CD4-positive, alpha-beta T cell (primary cell): ENCODE measurements at places on chromosomes 13 and 19. TPM values are rescaled to one million over a fixed set of nuclear protein-coding genes. Genes with fewer than 3 reads are reported as not detected.
A peak's percentile ranks its signal among the peaks of the same experiment; 100 is the strongest.

DNA sequence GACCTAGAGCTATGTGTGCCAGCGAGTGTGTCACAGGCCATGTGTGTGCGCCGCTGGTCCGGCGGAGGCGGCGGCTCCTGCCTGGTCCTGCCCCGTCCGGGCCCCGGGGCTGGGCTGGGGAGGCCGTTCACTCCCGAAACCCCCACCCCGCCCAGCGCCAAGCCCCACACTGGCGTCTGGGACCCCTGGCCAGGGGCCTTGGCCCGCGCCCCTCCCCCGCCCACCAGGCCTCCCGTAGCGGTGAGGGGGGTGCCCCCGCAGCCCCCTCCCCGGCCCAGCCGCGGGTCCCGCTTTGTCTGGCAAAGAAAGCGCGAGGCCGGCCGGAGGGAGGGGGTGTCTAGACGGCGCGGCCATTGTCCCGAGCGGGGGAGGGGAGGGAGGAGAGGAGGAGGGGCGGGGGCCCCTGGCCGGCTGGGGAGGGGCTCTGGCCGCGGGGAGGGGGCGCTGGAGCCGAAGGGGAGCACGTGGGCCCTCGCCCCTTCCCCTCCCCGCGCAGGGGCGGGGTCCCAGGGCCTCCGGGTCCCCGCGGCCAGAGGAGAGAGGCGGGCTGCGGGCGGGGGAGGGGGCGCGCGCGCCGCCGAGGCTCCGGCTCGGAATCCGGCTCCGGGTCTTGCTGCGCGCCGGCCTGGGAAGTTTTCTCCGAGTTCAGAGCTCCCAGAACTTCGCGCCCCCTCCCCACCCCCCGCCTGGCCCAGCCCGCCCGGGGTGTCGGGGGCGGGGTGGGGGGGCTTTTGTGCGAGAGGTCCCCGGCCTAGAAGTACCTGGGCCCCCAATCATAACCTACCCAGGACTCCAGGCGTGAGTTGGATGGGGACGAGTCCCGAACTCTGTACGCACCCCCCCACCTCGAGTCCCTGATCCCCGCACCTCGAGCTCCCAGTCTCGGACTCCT lies 888 bp downstream of the NOTCH3 start:
- no peak for DNase-seq
- peaks cover 17% of the 10 kb centered on the region for H3K4me1 ChIP-seq
- peak overlapping the region; percentile 29 for H3K4me3 ChIP-seq
- H3K27me3 ChIP-seq: peaks cover 47% of the 10 kb centered on the region

GRCh38 chr19:58059003-58059670 lies at the start of gene ZNF135:
TSS of gene ZNF135 (plus strand) at chr19:58059282. CDS start at chr19:58060003, 721 bp downstream.
- peaks cover 18% of the 10 kb centered on the region for H3K27me3 ChIP-seq
- DNase-seq: peak; percentile 64
- peak within 1 kb of the TSS; percentile 42 for H3K4me3 ChIP-seq

DNA sequence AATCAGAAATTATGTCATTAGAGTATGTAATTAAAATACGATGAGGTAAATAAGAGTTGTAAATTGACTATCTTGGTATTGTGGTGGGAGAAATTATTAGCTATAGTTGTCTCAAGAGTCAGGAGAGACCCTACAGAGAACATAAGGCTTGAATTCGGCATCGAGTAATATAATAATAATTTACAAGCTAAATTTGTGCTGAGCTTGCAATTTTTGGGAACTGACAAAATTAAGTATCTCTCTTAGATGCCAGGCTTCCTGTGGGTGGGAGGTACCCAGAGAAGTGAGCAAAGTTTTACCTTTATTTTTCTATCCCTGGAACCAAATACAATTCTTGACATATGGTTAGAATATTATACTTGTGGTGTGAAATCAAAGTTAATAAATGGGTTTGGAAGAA lies 1637.0 kb downstream of the EFNB2 start:
- no peak for DNase-seq
- no peak overlapping the region for H3K27ac ChIP-seq
- no peaks in the 10 kb centered on the region for H3K4me1 ChIP-seq
- no peaks in the 10 kb centered on the region for H3K27me3 ChIP-seq

DNA sequence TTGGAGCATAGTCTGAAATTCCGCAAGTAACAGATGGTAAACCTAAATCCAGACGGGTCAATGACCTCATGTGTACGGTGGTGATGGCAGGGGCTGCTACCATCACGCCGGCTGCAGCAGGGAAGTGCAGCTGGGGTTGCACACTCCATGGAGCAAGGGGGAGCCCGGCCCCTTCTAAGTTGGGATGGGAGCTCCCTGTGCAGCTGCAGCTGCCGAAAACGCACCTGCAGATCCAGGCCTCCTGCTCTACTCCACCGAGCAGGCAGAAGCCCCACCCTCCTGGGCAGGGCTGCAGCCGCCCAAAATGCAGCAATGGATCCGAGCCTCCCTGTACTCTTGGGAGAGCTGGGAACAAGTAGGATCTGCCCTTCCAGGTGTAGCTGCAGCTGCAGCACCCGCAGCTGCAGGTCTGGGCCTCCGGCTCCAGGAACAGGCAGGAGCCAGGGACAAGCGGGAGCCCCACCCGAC lies 25.5 kb downstream of the KBTBD6 start:
- no peaks in the 10 kb centered on the region for H3K36me3 ChIP-seq
- DNase-seq: no peak
- no peak overlapping the region for H3K4me3 ChIP-seq
- H3K27me3 ChIP-seq: no peaks in the 10 kb centered on the region
- no peaks in the 10 kb centered on the region for H3K4me1 ChIP-seq

- no peaks in the 10 kb centered on the region for H3K4me1 ChIP-seq
- no peak overlapping the region for H3K4me3 ChIP-seq
- no peak for DNase-seq
- H3K27ac ChIP-seq: no peak overlapping the region
- no peaks in the 10 kb centered on the region for H3K27me3 ChIP-seq
- H3K36me3 ChIP-seq: no peaks in the 10 kb centered on the region
These were observed 85.9 kb downstream of the MBNL2 start for GRCh38 chr13:97307882-97308624.

DNA sequence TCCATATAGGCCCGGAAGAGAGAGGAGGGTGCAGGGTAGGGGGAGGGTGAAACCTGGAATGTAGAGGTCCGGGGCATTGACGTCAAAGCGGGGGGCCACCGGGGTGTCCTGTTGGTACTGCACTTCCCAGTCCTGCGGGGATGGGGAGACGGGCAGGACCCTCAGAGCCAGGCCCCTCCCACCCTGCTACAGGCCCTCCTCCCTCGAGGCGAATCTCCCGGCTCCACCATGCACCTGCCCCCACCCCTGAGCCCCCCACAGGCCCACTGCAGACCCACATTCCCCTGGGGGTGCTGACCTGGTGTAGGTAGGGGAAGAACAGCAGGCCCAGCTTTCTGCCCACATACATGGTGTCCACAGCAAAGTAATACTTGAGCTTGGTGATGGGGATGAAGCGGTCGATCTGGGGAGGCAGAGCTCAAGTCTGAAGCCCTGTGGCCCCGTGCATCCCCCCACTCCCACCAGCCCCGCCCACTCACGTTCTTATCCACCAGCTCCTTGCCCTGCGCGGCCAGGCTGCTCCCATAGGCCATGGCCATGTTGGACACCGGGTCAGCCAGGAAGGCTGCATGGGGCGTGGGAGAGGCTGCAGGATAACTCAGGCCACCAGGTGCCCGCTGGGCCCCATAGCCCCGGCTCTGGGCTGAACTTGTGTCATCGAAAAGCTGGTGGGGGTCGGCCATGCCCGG lies 5.0 kb downstream of the C19orf33 start:
- H3K4me1 ChIP-seq: no peaks in the 10 kb centered on the region
- no peak for DNase-seq
- no peaks in the 10 kb centered on the region for H3K27me3 ChIP-seq

DNA sequence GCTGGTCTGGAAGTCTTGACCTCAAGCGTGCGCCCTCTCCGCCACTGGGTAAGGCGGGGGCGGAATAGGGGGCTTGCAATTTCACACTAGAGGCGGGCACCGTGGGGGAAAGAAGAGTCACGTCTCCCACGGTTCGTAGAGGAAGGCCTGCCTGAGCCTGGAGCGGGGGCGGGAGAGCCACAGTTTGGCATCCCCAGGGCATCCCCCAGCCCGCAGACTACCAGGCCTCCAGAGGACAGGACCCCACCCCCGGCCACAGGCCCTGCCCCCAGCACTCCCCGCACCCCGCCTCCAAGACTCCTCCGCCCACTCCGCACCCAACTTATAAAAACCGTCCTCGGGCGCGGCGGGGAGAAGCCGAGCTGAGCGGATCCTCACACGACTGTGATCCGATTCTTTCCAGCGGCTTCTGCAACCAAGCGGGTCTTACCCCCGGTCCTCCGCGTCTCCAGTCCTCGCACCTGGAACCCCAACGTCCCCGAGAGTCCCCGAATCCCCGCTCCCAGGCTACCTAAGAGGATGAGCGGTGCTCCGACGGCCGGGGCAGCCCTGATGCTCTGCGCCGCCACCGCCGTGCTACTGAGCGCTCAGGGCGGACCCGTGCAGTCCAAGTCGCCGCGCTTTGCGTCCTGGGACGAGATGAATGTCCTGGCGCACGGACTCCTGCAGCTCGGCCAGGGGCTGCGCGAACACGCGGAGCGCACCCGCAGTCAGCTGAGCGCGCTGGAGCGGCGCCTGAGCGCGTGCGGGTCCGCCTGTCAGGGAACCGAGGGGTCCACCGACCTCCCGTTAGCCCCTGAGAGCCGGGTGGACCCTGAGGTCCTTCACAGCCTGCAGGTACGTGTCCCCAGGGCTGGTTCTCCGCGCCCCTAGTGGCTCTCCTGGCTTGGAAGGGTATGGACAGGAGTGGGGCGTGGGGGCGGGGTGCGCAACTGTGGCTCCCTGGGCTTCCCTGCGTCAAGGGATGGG lies at the start of gene ANGPTL4:
ANGPTL4 (plus strand) TSS at position 353 of the 969 bp plus-strand sequence; CDS start at position 520, 167 bp downstream.
- H3K4me1 ChIP-seq: peaks cover 18% of the 10 kb centered on the region
- H3K4me3 ChIP-seq: peak within 1 kb of the TSS; percentile 44
- peaks cover 41% of the 10 kb centered on the region for H3K27me3 ChIP-seq
- peak; percentile 27 for DNase-seq
- no peak within 1 kb of the TSS for H3K27ac ChIP-seq

GRCh38 chr13:106348075-106348840 lies 187.2 kb downstream of the EFNB2 start:
- H3K4me3 ChIP-seq: no peak overlapping the region
- no peak for DNase-seq
- peaks cover 6% of the 10 kb centered on the region for H3K27me3 ChIP-seq
- no peaks in the 10 kb centered on the region for H3K4me1 ChIP-seq

DNA sequence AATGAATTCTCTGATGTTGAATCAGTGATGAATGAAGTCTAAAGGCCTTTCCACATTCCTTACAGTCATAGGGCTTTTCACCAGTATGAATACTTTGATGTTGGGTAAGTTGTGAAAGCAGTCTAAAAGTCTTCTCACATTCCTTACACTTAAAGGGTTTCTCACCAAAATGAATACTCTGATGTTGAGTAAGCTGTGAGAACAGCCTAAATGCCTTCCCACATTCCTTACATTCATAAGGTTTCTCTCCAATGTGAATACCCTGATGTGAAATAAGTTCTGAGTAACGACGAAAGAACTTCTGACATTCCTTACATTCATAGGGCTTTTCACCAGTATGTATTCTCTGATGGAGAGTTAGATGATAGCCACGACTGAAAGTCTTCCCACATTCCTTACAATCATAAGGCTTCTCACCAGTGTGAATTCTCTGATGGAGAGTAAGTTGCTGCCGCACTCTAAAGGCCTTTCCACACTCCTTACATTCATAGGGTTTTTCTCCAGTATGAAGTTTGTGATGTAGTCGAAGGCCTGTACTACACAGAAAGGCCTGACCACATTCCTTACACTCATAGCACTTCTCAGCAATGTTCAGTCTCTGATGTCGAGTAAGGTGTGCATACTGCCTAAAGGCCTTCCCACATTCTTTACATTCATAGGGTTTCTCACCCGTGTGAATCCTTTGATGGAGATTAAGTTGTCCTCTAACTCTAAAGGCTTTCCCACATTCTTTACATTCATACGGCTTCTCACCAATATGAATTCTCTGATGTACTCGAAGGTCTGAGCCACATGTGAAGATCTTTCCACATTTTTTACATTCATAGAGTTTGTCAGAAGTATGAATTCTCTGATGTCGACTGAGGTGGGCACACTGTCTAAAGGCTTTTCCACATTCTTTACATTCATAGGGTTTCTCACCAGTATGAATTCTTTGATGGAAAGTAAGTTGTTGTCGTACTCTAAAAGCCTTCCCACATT lies 19.9 kb downstream of the ZFP30 start:
- no peak overlapping the region for H3K27ac ChIP-seq
- no peaks in the 10 kb centered on the region for H3K4me1 ChIP-seq
- H3K27me3 ChIP-seq: no peaks in the 10 kb centered on the region

DNA sequence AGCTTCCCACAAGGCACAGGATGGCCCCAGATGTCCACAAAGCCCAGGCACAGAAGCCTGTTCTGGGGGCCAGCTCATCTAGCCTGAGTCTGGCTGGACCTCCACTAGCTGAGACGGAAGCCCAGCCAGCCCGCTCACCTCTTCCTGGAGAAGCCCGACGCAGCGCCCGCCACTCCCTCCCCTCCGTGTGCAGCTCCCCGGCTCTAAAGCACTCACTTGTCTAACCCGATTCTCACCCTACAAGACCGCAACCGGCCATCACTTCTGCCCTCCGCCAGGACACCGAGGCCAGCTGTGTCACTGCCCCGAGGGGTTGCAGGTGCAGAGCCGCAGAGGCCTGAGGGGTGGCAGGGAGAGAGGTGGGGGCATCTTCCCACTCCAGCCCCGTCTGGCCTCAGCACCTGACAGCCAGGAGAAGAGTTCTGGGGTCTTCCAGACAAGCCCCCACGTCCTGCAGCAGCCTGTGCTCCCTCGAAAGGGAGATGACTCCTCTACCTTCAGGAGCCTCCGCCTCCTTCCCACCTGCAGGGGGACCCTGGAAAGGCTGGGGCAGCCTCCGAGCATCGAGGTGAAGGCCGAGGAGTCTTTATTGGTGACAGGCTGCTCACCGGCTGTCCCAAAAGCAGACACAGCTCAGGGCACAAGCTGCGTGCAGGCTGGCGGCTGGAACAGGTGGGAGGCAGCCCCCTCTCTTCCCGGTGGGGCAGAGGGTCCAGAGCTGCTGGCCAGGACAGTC lies 5.9 kb upstream of the DIRAS1 start:
- H3K4me3 ChIP-seq: no peak overlapping the region
- no peak for DNase-seq
- peaks cover 8% of the 10 kb centered on the region for H3K4me1 ChIP-seq
- peaks cover 2% of the 10 kb centered on the region for H3K36me3 ChIP-seq
- H3K27ac ChIP-seq: no peak overlapping the region

GRCh38 chr13:113078902-113079780 lies 26.4 kb upstream of the F7 start:
- H3K4me1 ChIP-seq: no peaks in the 10 kb centered on the region
- H3K27me3 ChIP-seq: no peaks in the 10 kb centered on the region
- DNase-seq: no peak
- H3K27ac ChIP-seq: no peak overlapping the region

- H3K4me1 ChIP-seq: no peaks in the 10 kb centered on the region
- no peaks in the 10 kb centered on the region for H3K36me3 ChIP-seq
- no peak overlapping the region for H3K4me3 ChIP-seq
- H3K27me3 ChIP-seq: no peaks in the 10 kb centered on the region
These were observed 62.9 kb upstream of the KLHL1 start for GRCh38 chr13:70171151-70171550.

Gene CEACAM20
- not detected for total RNA-seq

Gene POSTN
- total RNA-seq: not detected
